Endothelial cell of umbilical vein (primary cell): ENCODE measurements at places on chromosomes 3 and 15.

DNA sequence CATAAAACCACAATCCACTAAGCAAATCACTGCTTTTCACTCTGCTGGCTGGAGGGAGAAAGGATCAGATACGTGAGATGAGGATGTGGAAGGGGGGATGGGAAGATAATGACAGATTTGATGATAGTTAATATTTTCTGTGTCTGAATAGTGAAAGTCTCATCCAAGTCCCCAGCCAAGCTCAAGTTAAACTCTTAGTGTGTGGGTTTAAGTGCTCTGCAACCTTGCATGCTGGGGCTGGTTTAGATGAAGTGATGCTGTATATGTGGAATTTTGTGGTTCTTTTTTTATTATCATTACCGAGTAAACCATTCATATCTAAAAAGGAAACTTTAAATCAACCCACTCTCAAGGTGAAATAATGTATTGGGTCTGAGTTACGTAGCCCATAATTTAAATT lies 111.0 kb downstream of the TPRG1 start:
- no peak for DNase-seq

- no peak for DNase-seq
These were observed 25.8 kb downstream of the OXNAD1 start for GRCh38 chr3:16290827-16291196.

DNA sequence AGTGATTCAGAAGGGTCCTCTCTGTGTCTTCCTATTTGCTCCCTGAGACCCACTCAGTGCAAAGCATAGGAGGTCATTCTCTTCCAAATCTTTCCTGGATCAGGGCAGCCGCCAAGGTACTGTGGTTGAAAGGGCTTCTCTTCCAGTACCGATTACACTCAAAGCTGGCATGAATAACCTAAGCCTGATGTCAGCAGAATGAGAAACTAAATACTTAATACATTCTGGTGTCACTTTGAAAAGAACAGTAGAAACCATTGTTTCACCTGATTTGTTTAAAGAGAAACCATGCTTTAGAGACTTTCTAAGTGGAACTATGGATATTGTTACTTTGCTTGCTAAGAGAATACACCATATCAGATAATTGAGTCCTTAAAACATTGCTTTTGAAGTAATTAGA lies 50.2 kb downstream of the PDHB start:
- DNase-seq, result no peak

DNA sequence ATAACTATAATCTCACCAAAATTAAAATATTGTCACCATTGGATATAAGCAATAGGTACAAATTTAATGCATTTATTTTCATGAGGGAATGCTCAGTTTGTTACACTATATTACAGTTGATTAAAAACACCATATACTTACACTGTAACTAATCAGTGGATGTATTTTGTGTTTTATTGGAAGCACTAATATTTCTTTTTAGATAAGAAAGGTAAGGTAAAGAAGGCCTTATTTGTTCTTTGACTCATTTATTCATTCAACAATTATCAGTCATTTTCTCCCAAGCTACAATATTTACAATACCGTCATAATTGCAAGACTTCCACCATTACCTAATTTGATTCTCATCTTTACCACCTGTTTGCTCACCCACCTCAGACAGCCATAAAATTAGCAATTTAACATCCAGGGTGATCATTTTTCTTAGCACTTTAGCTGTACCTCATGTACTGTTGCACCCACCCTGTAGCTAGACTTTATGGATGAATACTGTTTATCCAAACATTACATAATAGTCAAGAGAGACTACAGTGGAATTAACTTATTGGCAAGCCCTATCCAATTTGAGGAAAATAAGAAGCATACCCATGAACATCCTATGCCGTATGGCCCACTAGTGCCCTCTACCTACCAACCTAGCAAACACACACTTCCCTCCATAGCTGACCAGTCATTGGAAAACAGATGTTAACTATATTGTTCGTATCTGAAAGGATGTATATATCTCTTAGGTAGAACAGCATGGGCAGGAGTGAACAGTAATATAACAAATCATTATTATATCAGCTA lies 229.6 kb downstream of the BBX start:
- DNase-seq, result peak; percentile 42

GRCh38 chr3:56291953-56292352 lies 176.3 kb downstream of the ERC2 start:
- DNase-seq, result peak; percentile 75

- DNase-seq, result no peak
These were observed 52.8 kb downstream of the CDIN1 start for GRCh38 chr15:36632226-36632625.

DNA sequence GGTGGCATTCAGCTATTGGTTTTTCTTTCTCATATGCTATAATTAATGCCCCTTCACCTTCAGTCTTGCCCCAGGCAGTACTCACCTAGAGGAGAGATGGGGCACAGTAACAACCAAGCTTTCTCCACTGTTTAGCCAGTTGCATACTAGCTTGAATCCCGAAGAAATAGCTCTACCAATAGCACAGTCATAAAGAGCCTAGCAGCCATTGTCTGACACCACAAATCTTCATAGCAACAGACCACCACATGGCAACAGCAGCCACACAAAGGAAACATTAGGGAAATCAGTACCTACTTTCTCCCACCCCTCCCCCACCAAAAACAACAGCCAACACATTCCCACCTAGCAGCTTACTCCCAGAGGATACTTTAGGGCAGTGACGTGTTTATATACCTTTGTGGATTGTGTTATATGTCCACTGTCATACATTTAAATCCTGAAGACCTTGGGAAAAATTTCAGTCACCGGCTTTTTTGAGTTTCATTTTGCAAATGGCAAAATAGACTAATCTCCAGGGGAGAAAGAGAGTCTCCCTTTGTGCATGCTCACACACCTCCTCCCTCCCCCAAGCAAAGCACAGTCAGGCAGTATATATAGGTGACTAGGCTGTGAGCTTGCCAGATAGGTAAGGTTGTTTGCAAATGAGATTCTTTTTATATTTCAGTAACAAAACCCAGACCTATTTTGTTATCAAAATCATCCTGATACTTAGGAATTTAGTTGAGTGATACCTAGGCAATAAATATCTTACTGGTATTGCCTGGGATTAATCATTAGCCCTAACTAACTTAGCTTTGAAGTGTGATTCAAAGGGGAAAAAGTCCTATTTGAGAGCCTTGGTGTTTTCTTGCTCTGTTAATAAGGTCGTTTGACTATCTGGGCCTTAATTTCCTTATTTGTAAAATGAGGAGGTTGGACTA lies 140.6 kb downstream of the RBPMS2 start:
- DNase-seq, result peak; percentile 79

GRCh38 chr3:159062734-159063410 lies 261.0 kb downstream of the MFSD1 start:
- no peak for DNase-seq

GRCh38 chr3:141106842-141107241 lies 55.7 kb downstream of the SPSB4 start:
- no peak for DNase-seq

- no peak for DNase-seq
These were observed 154.8 kb upstream of the ABI3BP start for GRCh38 chr3:101148001-101148400.

DNA sequence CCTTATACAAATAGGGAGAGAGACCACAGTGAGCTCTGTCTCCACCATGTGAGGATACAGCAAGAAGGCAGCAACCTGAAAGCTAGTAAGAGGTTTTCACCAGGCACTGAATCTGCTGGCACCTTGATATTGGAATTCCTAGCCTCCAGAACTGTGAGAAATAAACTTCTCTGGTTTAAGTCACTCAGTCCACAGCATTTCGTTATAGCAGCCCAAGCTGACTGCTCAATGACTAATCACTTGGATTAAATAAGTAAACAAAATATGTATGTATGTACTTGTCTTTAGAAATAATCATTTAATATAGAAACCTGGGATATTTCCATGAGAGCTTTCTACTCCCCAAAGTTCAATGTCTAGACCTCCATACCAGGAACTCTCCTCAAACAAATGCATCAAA lies 162.0 kb downstream of the IMPG2 start:
- no peak for DNase-seq

- no peak for DNase-seq
These were observed 148.6 kb downstream of the FGF12 start for GRCh38 chr3:192578729-192579128.

- DNase-seq, result no peak
These were observed 112.3 kb upstream of the KLF13 start for GRCh38 chr15:31214158-31214863.

DNA sequence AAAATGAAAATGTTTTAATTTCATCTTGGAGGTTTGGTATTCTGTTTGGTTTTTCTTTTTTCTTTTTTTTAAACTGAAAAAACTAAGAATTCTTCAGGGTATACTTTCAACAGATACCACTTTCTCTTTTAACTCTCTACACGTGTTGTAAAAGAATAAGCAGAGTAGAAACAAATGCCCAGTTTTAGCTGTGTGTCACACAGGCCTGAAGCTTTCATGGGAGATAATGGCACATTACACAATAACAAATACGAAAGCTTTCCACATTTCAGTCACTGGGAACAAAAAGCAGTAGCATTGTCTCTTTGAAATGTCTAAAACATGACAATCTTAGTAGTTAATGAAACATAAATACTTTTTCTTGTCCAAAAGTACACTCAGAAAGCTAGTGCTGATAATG lies 818.5 kb downstream of the TBL1XR1 start:
- no peak for DNase-seq

DNA sequence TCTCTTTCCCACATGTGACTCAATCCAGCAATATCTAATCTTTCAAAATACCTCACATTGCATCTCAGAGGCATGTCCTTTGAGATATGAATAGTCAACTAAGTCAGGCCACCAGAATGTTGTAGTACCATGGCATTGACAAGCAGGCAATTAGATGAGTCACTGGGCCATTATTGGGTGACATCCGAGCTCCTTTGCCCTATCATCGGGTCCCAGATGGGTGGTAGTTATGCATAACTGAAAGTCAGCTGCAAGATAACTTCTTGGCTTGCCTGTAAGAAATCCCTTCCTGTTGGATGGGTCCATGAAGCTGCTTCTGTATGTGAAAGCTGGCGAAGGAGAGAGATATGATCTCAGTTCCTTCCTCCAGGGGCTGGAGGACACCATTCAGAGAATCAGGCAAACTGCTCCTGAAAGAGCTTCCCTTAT lies 32.8 kb downstream of the ARRDC4 start:
- DNase-seq, result peak; percentile 58

- no peak for DNase-seq
These were observed 29.6 kb downstream of the GADL1 start for GRCh38 chr3:30864836-30865235.

DNA sequence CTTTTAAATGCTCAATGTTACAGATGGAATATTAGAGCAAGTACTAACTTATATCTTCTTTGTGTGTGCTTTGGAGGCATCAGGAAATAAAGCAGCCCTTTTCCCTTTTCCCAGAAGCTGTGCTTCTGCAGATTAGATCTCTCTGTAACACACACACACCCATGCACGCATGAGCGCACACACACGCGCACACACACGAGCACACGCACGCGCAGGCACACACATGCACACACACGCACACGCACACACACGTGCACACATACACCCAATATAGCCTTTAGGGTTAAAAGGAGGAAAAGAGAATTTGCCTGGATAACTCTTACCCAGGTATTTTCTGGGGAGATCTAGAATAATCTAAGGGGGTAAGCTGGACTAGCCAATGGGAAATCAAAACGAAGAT lies 56.9 kb downstream of the TFRC start:
- DNase-seq, result no peak

DNA sequence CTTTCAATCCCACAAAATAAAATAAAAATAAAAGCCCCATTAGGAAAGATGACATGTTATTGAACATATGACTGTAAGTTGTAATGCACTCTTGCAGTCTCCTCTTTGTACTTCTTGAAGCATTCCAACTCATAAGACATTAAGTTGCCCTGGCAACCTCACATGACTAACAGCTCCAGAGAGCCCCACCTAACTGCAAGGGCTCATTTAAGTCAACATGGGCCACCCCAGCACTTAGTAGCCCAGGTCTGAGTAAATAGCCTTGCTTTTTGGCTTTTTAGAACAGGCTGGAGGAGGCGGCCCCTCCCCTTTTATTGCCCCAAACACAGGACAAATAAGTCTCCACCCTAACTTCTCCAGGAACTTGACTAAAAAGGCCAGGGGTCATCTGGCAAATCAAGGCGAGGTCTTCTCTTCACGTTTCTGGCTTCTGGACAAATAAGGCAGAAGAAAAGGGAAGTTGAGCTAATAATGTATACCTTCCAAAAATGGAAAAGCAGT lies 135.1 kb downstream of the TMCO5A start:
- DNase-seq, result peak; percentile 61

- no peak for DNase-seq
These were observed 7.6 kb downstream of the CHSY1 start for GRCh38 chr15:101244036-101244781.
